ENCODE measurements at places on chromosomes 7 and 10.

- H3K4me3 ChIP-seq: no peak overlapping the region
- DNase-seq: no peak
- H3K27me3 ChIP-seq: peaks cover 2% of the 10 kb centered on the region
- H3K36me3 ChIP-seq: no peaks in the 10 kb centered on the region
- peaks cover 4% of the 10 kb centered on the region for H3K4me1 ChIP-seq
Measured at GRCh38 chr7:155348806-155349205, 51.1 kb downstream of the INSIG1 start.

DNA sequence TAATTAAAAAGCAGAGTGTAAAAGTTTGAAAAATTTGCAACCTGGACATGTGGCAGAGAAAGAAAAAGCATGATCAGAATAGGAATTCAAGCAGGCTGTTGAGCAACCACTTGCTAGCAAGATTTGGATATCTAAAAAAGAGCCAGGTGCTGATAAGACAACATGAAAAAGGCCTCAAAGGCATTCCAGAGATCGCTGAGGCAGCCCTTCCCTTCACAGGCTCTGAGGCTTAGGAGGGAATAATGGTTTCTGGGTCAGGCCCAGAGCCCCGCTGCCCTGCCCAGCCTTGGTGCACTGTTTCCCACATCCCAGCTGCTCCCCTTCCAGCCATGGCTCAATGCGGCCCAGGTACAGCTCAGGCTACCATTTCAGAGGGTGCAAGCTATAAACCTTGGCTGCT lies 64.1 kb upstream of the EEPD1 start:
- no peak overlapping the region for H3K27ac ChIP-seq
- H3K4me3 ChIP-seq: no peak overlapping the region
- H3K27me3 ChIP-seq: no peaks in the 10 kb centered on the region
- no peaks in the 10 kb centered on the region for H3K36me3 ChIP-seq
- H3K4me1 ChIP-seq: no peaks in the 10 kb centered on the region
- DNase-seq: no peak

GRCh38 chr7:23347033-23347681 lies 48.0 kb downstream of the MALSU1 start:
- H3K4me1 ChIP-seq: peaks cover 29% of the 10 kb centered on the region
- peaks cover 2% of the 10 kb centered on the region for H3K36me3 ChIP-seq
- peak overlapping the region; percentile 48 for H3K4me3 ChIP-seq
- DNase-seq: no peak
- peak overlapping the region; percentile 71 for H3K27ac ChIP-seq
- H3K27me3 ChIP-seq: peaks cover 9% of the 10 kb centered on the region

DNA sequence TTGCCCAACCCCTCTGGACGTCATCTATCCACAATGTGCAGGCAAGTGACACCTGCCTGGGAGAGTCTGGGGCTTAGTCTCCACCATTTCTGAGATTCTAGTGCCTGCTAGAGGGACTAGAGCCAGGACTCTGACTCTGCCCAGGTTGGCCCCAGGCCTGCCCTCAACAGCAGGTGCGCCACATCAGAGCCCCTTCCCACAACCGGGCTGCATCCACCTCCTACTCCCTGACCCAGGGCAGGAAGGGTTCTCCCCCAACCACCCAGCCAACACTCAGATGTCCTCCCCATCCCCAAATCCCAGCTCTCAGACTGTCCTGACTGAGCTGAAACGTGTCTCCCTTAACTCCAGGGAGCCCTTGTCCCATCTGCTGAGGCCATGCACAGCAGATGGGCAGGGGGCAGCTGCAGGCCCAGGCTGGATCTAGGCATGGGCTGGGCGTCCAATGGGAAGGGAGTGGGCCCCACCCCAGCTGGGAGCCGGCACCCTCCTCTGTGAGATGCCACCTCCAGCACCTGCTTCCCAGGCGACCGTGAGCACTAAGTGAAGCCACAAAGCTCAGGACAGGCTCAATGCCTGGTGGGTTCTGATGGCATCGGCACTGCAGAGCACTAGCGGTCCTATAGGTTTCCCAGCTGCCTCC lies 49.2 kb downstream of the RASGEF1A start:
- peaks cover 10% of the 10 kb centered on the region for H3K27me3 ChIP-seq
- no peaks in the 10 kb centered on the region for H3K36me3 ChIP-seq
- H3K4me3 ChIP-seq: no peak overlapping the region

GRCh38 chr7:24574386-24574785 lies 1.1 kb downstream of the PALS2 start:
- H3K4me1 ChIP-seq: peaks cover 35% of the 10 kb centered on the region
- H3K27ac ChIP-seq: peak overlapping the region; percentile 82
- DNase-seq: no peak
- H3K4me3 ChIP-seq: peak overlapping the region; percentile 92

GRCh38 chr10:29132551-29133111 lies 156.2 kb upstream of the LYZL1 start:
- no peak for DNase-seq
- H3K27me3 ChIP-seq: peaks cover 3% of the 10 kb centered on the region
- no peaks in the 10 kb centered on the region for H3K4me1 ChIP-seq
- no peak overlapping the region for H3K27ac ChIP-seq

- peak; percentile 17 for DNase-seq
- H3K4me1 ChIP-seq: no peaks in the 10 kb centered on the region
- no peaks in the 10 kb centered on the region for H3K36me3 ChIP-seq
- no peak overlapping the region for H3K27ac ChIP-seq
Measured at GRCh38 chr10:49742683-49743463, 19.2 kb downstream of the OGDHL start.

- H3K4me1 ChIP-seq: no peaks in the 10 kb centered on the region
- no peak overlapping the region for H3K4me3 ChIP-seq
- no peaks in the 10 kb centered on the region for H3K27me3 ChIP-seq
- DNase-seq: no peak
- H3K27ac ChIP-seq: no peak overlapping the region
- H3K36me3 ChIP-seq: no peaks in the 10 kb centered on the region
Measured at GRCh38 chr7:118040562-118040961, 143.4 kb upstream of the LSM8 start.

DNA sequence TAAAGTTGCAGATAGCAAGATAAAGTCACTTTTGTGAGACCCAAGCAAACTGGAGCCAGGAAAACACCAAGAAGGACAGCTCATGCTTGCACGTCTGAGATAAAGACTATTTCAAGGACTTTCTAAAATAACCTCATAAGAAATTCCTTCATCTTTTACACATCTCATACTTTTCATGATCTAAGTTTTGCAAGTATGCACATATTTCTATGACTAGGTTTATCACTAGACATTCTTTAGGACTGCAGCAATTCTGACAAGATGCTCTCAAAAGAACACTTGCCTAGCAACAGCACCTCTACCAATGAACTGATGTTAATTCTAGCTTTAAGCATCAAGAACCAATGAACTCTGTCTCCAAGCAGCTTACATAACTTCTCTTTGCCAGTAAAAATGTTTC lies 457.6 kb downstream of the SEMA3D start:
- no peaks in the 10 kb centered on the region for H3K4me1 ChIP-seq
- no peak for DNase-seq
- H3K27ac ChIP-seq: no peak overlapping the region

GRCh38 chr7:95867309-95867708 lies 95.0 kb downstream of the DYNC1I1 start:
- H3K36me3 ChIP-seq: no peaks in the 10 kb centered on the region
- DNase-seq: no peak
- H3K4me3 ChIP-seq: no peak overlapping the region
- no peaks in the 10 kb centered on the region for H3K4me1 ChIP-seq
- H3K27ac ChIP-seq: no peak overlapping the region

DNA sequence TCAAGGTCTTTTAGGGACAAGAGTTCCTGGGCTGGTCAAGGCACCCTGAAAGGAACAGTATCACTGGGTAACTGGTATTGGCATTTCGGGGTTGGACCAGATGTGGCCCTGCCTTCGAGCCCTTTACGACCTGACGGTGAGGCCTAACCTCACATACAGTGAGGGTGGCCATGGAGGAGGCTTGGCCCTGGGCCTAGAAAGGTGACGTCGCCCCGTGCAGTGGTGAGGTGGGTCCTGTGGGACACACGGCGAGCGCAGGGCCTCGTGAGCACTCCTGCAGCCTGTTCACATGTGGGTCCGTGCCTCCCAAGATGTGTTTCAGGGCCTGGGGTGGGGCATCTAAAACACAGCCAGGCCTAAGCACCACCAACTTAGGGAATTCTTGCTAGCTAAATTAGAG lies 36.1 kb downstream of the CRHR2 start:
- DNase-seq: no peak
- H3K4me3 ChIP-seq: no peak overlapping the region
- H3K27ac ChIP-seq: no peak overlapping the region
- H3K27me3 ChIP-seq: no peaks in the 10 kb centered on the region

GRCh38 chr10:95394161-95394880 lies 103.5 kb upstream of the PDLIM1 start:
- H3K27me3 ChIP-seq: peaks cover 2% of the 10 kb centered on the region
- H3K4me1 ChIP-seq: peaks cover 8% of the 10 kb centered on the region

- H3K36me3 ChIP-seq: no peaks in the 10 kb centered on the region
- H3K4me3 ChIP-seq: peak overlapping the region; percentile 32
- peak overlapping the region; percentile 54 for H3K27ac ChIP-seq
- H3K4me1 ChIP-seq: peaks cover 32% of the 10 kb centered on the region
- peaks cover 10% of the 10 kb centered on the region for H3K27me3 ChIP-seq
- peak; percentile 59 for DNase-seq
Measured at GRCh38 chr7:94395141-94396036, 694 bp downstream of the COL1A2 start.

DNA sequence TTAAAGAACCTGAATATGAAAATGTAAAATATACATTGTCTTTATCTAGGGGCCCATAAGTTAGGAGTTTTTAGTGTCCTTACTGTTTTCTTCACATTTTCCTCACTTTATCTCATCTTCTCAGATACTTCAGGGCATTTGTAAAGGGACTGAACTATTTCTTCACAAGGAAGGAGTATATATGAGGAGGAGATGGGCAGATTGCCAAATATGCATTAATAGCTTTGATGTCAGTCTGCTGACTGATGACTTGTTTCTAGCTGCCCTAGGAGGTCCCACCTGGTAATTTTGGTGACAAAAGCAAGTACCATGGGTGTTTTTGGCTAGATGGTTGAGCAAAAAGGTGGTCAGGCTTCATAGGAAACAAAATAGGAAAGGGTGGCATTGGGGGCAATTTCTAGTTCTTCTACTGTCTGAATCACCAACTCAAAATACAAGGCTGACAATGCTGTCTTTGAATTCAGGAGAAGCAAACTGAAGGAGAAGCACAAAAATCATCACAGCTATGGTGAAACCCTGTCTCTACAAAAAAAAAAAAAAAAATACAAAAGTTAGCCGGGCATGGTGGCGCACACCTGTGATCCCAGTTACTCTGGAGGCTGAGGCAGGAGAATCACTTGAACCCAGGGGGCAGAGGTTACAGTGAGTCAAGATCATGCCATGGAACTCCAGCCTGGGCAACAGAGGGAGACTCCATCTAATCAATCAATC lies 10.4 kb upstream of the STRIP2 start:
- H3K4me1 ChIP-seq: peaks cover 4% of the 10 kb centered on the region
- peaks cover 3% of the 10 kb centered on the region for H3K36me3 ChIP-seq
- no peak overlapping the region for H3K4me3 ChIP-seq
- no peaks in the 10 kb centered on the region for H3K27me3 ChIP-seq

DNA sequence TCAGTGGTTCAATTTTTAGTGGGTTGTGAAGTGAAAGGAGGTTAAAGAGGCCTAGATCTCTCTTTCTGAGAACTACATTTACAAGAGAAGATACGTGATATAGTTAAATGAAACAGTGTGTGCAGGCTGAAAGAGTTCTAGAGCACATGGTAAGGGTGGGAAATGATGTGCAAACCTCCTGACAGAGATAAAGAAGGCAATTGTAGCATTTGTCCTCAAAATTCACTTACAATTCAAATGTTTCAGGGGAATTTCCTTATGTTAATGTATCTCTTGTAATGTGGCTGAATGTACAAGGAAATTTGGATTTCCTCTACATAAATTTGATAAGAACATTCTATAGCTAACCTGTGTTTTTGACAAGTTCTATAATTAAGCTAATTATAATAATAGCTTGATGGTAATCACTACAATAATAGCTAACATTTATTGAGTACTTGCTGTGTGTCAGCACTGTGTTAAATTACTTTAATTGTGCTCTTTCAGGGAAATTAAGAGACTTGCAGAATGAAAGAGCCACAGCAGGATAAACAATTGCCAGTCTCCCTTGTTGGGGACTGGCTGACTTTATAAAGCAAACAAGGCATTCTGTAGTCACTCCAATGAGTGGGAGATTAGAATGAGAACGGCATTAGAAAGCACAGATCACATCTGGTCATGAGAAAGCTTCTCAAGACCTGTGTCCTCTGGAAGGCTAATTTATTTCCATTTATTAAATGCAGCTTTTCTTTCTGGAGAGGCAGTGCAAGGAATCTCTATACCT lies 139.7 kb upstream of the TMEM72 start:
- no peak for DNase-seq
- no peak overlapping the region for H3K4me3 ChIP-seq
- H3K4me1 ChIP-seq: no peaks in the 10 kb centered on the region

DNA sequence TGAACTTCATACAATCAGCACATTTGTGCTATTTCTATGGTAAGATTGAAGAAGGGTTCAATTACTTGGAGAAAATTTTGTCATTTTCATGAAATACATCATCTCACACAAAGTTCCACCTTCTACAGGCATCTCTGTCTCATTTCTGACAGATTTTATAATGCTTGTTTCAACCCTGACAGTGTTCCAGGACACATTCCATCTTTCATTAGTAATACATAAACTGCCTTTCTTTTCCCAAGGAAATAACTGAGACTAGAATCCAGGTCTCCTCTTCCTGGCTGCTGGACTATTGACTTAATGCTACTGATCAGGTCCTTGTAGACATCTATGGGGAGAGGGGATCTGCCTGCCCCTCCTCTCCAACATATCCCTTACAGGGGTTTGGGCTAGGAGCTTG lies 70.1 kb upstream of the PLPP4 start:
- H3K27me3 ChIP-seq: no peaks in the 10 kb centered on the region
- no peak for DNase-seq
- H3K36me3 ChIP-seq: no peaks in the 10 kb centered on the region
- no peak overlapping the region for H3K27ac ChIP-seq
- H3K4me1 ChIP-seq: no peaks in the 10 kb centered on the region
- H3K4me3 ChIP-seq: no peak overlapping the region

DNA sequence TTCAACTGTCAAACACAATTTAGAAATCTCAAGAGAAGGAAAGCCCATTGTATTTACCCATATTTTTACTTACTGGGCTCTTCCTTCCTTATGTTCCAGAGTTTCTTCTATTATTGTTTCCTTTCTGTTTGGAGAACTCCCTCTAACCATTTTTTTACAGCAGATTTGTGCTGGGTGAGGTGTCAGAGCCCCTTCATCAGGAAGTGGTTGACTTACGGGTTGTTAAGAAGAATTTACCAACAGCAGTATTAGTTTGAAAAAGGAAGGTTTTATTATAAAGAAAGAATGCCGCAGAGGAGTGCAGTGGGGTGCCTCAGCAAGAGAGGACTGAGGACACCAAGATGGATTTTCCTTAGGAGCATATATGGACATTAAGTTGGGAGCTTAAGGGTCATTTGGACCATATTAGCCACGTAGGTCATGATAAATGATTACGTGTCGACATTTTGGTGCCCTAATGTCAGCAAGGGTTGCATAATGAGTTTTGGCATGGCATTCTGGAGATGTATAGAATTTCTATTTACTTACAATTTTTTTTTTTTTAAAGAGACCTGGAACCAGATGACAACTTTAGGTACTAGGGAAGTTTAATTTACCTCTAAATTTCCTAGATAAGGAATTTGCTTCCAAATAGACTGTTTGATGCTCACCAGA lies 6.3 kb upstream of the TBATA start:
- no peak overlapping the region for H3K4me3 ChIP-seq
- peaks cover 30% of the 10 kb centered on the region for H3K4me1 ChIP-seq
- no peak overlapping the region for H3K27ac ChIP-seq
- peaks cover 24% of the 10 kb centered on the region for H3K27me3 ChIP-seq
- DNase-seq: no peak

GRCh38 chr7:99772565-99772964 lies 11.4 kb downstream of the CYP3A4 start:
- H3K4me1 ChIP-seq: peaks cover 13% of the 10 kb centered on the region

Measured in activated CD8-positive, alpha-beta T cell treated with anti-CD3 and anti-CD28 coated beads, Interleukin-2, amount 10 ng/mL, durations not matched to agents 7 days and 5 days (primary cell).